ENCODE measurements at places on chromosomes 6 and 20.

DNA sequence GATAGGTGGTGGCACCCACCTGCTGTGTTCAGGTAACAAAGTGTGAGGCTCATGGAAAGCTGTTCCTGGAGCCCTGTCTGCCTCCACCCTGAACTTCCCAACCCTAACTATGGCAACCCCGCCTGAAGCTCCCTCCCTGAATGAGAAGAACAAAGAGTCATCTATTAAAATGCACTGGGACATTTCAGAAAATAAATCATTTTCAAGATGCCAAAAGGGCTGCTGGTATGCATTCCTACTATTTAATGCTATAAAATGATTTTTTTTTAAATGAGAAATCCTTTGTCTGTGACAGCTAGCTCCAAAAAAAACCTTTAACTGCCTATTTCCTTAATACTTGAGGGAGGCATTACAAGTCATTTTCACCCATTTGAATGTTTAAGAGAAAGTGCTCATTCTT is 84.3 kb upstream of the MRPS10 start:
- no peak for DNase-seq

GRCh38 chr20:18252597-18253451 is 35.5 kb upstream of the ZNF133 start:
- no peak for DNase-seq

DNA sequence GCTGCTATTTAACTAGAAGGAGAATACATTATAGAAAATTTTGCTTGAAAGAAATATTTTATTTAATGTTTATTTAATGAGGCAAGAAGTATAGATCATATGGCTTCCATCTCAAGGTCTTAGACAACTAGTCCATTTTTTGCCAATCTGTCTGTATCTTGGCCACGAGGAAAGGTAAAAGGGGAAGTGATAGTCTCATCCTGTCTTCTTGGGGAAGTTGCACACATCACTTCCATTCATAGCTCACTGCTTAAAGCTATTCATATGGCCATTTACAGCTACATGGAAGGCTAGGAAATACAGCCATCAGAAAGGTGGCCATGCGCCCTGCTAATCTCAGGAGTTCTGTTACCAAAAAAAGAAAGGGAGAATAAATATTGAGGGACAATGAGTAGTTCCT is 50.8 kb downstream of the METTL24 start:
- DNase-seq, result no peak

GRCh38 chr6:101722991-101723579 is 329.6 kb downstream of the GRIK2 start:
- DNase-seq, result no peak

DNA sequence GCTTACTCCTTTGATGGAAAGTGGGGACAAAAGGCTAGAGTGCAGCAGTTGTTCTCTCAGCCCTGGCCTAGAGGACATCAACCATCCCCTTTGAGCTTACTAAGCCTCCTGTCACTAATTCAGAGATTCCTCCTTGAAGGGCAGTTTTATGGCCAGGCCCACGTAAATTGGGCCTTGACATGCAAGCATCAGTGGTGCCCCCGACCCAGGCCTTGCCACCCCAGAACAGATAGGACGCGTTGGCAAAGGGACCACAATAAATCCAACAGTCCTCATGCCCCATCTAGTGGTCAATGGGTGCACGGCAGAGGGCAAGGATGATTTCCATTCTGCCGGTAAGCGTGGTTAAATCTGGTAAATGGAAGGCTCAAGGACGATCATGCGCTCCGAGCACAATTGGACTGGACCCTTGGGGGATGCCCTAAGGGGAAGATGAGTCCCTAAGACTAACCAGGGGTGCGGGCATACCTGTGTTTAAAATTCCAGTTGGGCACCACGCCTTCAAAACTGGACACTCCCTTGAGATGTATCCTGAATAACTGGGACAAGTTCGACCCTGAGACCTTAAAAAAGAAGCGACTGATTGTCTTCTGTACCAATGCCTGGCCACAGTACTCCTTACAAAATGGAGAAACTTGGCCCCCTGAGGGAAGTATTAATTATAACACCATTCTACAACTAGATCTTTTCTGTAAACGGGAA is 32.6 kb downstream of the CEP85L start:
- DNase-seq, result no peak

- DNase-seq, result no peak
Measured at GRCh38 chr20:15913391-15914025, 659.7 kb downstream of the KIF16B start.

GRCh38 chr6:20020526-20020925 is 183.4 kb downstream of the ID4 start:
- DNase-seq, result no peak

DNA sequence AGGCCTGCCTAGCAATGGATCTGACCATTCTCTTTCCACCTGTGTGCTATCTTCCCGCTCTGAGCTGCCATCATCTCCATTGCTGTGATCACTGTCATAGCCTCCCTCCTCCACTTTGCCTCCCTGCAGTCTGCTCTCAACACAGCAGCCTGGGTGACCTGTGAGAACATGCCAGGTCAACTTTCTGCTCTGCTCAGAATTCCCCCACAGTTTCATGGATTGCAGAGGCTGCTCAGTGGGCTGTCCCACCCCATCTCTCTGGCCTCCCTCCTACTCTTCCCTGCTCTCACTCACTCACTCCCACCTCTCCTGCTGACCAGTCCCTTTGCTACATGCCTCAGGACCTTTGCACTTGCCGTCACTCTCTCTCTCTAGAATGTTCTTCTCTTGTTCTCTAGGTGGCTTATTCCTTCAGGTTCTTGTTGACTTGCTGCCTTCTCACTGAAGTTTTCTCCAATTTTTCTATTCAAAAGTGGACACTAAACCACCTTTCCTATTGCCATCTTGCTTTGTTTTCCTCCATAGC is 159.9 kb downstream of the CD83 start:
- no peak for DNase-seq

DNA sequence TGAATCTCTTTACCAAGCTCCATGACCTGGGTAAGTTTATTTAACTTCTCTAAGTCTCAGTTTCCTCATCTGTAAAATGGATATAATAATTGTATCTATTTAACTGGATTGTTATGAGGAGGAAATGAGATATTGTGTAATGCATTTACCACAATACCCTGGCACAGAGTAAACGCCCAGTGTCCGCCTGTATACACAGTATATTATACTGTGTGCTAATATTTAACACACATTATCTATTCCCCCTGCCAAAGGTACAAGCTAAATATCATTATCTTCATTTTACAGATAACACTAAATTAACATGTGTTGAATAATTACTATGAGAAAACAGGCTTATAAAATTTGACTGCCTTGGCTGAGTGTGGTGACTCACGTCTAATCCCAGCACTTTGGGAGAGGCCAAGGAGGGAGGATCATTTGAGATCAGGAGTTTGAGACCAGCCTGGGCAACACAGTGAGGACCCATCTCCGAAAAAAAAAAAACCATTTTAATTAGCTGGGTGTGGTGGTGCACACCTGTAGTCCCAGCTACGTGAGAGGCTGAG is 38.7 kb upstream of the TNFRSF21 start:
- no peak for DNase-seq

GRCh38 chr6:136647363-136647852 is 97.2 kb upstream of the MAP7 start:
- DNase-seq, result no peak

DNA sequence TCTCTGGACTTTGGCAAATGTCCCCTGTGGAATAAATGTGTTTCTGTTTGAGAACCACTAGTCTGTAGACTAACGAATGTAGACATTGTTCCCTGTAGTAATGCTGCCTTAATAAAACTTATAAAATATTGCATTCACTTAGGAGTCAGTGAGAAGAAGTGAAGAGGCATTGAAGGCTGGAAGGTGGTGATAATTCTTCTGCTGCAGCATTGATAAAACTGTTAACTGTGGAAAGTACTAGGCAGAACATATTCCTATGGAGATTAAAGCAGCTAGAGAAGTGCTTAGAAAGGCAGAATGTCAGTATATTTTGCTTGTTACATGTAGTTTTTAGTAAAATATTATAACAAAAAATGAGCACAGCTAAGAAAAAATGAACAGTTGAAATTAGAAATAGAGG is 4.8 kb downstream of the PGK2 start:
- DNase-seq, result no peak

- DNase-seq, result no peak
Measured at GRCh38 chr6:170210651-170211403, 80.1 kb downstream of the DLL1 start.

DNA sequence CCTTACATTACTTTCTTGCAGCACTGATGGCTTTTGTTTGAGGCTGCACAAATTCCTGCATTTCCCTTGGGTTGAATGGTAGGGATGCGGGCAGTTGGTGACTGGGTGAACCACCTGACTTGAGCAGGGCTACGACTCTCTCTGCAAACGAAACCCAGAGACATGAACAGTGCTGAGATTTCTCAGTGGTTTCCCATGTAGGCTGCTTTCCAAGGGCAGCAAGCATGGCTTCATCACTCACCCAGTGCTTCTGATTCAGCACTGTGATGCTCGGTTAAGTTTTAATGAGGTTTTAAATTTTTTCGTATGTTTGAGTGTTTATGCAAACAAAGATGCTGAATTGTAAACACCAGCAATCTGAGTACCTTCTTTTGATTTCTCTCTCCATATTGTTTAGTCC is 127.2 kb downstream of the MTHFD1L start:
- no peak for DNase-seq

- no peak for DNase-seq
Measured at GRCh38 chr6:98782772-98783171, 51.6 kb upstream of the POU3F2 start.

DNA sequence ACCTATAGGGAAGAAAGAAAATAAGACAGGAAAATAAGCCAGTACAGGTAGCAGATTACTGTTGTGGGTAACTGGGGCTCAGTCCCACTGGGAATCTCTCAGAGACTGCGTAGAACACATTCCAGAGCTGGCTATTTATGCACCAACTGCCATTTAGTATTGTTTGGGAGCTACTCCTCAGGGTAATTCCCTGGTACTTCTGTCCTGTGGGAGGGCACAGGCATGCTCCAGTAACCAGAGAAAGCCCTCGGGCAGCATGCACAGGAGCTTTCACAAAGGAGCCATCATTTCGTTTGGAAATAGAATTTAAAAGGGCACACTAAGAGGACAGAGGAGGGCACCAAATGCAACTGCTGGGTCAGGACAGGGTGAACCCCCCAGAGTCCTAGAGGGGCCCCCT is 148.0 kb upstream of the LRFN2 start:
- no peak for DNase-seq

DNA sequence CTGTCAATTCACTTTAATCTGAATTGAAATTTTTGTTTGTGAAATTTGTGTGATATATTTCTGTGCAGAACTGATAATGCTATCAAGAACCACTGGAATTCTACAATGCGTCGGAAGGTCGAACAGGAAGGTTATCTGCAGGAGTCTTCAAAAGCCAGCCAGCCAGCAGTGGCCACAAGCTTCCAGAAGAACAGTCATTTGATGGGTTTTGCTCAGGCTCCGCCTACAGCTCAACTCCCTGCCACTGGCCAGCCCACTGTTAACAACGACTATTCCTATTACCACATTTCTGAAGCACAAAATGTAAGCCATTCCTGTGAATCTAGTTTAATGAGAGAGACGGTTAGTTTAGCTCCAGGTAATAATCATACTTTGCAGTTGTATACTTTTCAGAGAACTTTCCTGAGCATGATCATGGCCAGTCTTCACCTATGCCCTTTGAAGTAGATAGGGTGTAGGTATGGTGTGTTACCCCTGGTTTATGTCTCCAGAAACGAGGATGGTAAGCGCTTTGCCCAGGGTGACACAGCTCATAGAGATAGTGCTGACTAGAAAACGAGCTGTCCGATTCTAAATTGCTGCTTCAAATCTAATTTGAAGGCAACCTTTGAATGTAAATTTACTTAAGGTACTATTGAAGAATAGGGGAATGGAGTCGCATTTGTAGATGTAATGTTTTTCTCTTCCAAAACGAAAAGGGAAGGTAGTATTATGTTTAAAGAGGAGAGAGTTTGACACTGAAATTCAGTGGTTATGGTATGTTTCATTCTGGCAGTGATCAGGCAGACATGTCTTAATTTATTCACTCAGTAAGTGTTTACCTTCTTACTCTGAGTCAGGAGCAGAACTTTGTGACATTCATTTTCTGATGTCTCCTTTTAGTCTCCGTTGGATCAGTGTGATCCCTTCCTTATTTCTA is 11.4 kb downstream of the MYB start:
- DNase-seq, result no peak

- DNase-seq, result no peak
Measured at GRCh38 chr6:20210158-20210557, 2.1 kb downstream of the MBOAT1 start.

DNA sequence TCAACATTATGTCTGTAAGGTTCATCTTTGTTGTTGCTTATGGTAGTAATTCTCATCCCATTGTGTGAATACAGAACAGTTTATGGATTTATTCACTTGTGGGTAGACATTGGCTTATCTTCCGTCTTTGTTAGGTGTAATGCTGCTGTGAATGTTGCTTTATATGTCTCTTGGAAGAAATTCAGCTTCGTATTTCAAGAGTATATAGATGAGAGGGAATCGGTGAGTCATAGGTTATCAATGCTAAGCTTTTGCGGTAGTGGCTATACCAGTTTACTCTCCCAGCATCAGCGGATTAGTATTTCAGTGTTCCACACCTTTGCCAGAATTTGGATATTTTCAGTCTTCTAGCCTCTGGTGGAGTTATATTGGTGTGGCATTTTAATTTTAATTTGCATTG is 77.8 kb downstream of the ZFAND3 start:
- no peak for DNase-seq

- DNase-seq, result no peak
Measured at GRCh38 chr20:32455171-32455900, 97.2 kb downstream of the ASXL1 start.

DNA sequence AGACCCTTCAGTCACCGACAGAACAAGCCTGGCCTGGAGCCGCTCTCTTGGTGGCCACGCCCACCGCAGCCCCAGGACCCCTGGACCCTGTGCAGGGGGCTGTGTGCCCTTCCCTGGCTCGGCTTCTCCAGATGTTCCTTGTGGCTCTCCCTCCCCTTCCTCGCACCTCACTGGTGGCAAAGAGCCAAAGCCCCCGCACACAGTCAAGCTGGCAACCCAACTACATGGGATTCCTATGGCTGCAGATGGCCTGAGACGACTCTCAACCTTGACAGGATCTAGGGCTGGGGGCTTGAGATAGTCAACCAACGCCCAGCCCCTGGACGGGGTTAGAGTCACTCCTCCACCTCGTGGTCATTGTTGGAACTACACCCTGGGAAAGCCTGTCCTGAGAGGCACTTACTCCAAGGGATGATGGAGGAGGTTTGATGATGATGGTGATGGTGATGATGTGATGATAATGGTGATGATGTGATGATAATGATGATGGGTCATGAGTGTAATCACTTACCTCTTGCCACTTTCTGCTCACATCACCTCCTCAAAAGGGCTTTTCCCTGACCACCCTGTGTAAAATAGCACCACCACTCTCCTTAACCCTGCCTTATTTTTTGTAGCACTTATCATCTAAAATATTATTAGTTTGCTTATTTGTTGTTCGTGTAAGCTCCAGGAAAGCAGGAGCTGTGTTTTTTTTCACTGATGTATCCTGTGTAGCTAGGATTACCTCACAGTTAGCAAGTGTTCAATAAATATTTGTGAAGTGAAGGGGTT is 278.4 kb downstream of the LRFN2 start:
- no peak for DNase-seq

- no peak for DNase-seq
Measured at GRCh38 chr6:10993896-10994295, 50.2 kb downstream of the ELOVL2 start.

- DNase-seq, result no peak
Measured at GRCh38 chr6:170116636-170117035, 174.2 kb downstream of the DLL1 start.

All from NCI-H1417 treated with DMSO at 0.1 percent for 48 hours (cell line).